Right hindlimb (tissue), 1 donor: ENCODE measurements at places on chromosomes 1 and 21.

GRCh38 chr1:48785869-48786268 is 9.2 kb upstream of the BEND5 start:
- DNase-seq = no peak

DNA sequence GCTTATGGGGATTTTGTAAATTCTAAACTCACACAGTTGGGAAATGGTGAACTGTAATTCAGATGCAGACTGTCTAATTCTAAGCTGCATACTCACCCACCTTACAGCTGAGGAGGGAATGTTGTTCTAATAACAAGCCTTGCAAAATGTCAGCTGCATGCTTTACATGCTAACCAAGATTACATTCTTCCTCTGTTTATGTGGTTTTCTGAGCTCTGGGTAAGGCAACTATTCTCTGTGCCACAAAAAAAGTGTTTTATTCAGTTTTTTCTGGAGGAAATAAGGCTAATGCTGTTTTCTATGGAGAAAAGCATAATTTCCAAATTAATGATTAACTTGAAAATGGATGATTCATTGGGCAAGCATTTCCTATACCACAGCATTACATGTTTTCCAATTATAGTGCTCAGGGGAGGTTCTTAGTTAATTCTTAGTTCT is 64.9 kb downstream of the RGS13 start:
- no peak for DNase-seq

- DNase-seq = no peak
Measured at GRCh38 chr1:192357924-192358323, 41.1 kb downstream of the RGS21 start.

- no peak for DNase-seq
Measured at GRCh38 chr21:43585514-43585913, 73.8 kb downstream of the HSF2BP start.

DNA sequence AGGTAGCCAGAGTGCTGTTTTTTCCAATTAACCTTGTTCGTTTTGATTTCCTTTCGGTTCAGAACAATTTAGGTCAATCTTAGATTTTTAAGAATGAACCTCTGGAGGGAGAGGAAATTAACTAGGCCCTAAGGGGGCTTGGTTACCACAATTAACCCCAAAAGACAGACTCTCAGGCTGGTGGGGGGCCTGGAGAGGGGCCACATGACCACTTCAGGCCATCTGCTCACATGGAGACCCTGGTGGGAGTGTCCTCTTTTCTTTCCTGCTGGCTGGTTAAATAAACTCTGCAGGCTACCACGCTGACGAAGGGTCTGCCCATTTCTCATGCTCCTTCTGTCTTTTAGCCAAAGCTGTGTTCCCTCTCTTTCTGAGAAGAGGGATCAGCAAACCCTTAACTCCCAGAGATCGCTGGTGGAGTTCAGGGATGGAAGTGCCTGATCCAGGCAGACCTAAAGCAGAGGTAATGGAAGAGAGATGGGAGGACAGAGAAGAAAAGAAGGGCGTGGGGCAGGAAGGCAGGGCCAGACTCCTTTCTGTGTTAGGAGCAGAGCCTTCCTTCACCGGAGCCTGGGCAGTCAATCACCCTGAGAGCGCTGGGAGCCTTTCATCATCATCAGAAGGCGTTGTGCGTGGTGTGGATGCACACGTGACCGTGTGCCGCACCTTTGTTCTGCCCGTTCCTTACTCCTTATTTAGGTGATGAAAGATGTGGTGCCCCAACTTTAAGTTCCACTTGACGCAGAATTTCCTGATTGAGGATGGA is 58.5 kb downstream of the KIF26B start:
- no peak for DNase-seq

- peak; percentile 25 for DNase-seq
Measured at GRCh38 chr1:209743145-209743482, 12.7 kb upstream of the TRAF3IP3 start.
